A375 (cell line): ENCODE measurements at places on chromosomes 12 and 14. TPM values are rescaled to one million over a fixed set of nuclear protein-coding genes. Genes with fewer than 3 reads are reported as not detected.

The KLHDC1 gene
- total RNA-seq = 0.68 and 0.80 TPM in 2 replicates

The KRT3 gene
- total RNA-seq = not detected in 2 replicates

The GNG2 gene
- 18.6 and 19.0 TPM in 2 replicates for total RNA-seq

The GALNT9 gene
- total RNA-seq = not detected in 2 replicates

The ERBB3 gene
- total RNA-seq = 156 and 173 TPM in 2 replicates

The GPR68 gene
- total RNA-seq = not detected in 2 replicates

The CABP1 gene
- not detected in 2 replicates for total RNA-seq

The RHEBL1 gene
- total RNA-seq = 4.0 and 9.5 TPM in 2 replicates

The ACSS3 gene
- 10.4 and 12.5 TPM in 2 replicates for total RNA-seq

The OR4K17 gene
- not detected in 2 replicates for total RNA-seq

The KLRC4 gene
- total RNA-seq = not detected in 2 replicates

The CORO1C gene
- total RNA-seq = 56.0 and 86.6 TPM in 2 replicates

The LGR5 gene
- total RNA-seq = not detected in 2 replicates

The PLEKHH1 gene
- total RNA-seq = 7.0 and 11.1 TPM in 2 replicates
